Cortex of kidney (tissue), 1 donor: ENCODE measurements at places on chromosomes 1 and 21.

GRCh38 chr1:17684810-17685209, 70.3 kb upstream of the ACTL8 start:
- no peak for DNase-seq

- DNase-seq: no peak
Measured at GRCh38 chr1:89725011-89725370, 92.1 kb downstream of the LRRC8C start.

- DNase-seq: no peak
Measured at GRCh38 chr1:171472183-171472647, 13.1 kb upstream of the PRRC2C start.

DNA sequence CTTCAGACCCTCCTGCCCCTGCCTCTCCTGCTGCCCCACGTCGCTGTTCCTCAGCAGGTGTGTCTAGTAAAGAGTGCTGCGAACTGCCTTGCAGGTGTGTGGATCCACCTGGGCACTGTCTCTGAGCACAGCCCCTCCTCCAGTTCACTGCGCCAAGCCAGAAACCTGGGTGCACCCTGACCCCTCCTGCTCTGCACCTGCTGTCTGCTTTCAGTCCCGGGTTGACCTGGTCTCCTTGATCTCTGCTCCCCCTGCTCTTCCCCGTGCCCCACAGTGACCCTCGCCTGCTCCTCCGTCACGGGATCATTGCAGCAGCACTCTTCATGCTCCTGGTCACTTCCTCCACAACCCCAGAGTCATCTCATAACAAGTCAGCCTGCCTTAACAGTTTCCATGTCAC, 6.5 kb downstream of the A3GALT2 start:
- no peak for DNase-seq

DNA sequence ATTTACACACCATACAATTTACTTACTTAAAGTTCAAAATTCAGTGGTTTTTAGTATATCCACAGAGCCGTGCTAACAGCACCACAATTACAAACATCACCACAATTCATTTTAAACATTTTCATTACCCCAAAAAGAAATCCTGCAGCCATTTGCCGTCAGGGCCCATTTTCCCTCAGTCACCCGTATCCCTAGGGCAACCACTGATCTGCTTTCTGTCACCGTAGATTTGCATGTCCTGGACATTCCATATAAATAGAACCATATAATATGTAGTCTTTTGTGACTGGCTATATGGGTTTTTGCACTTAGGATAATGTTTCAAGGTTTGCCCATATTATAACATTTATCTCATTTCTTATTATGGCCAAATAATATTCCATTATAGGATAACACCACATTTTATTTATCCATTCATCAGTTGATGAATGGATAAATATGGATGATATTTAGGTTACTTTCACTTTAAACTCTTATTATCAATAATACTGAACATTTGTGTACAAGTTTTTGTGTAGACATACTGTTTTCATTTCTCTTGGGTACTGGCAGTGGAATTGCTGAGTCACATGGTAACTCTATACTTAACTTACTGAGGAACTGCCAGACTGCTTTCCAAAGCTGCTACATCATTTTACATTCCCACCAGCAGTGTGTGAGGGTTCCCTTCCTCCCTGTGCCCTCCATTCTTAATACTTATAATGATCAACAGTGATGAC, 68.9 kb downstream of the ST3GAL3 start:
- DNase-seq: no peak

DNA sequence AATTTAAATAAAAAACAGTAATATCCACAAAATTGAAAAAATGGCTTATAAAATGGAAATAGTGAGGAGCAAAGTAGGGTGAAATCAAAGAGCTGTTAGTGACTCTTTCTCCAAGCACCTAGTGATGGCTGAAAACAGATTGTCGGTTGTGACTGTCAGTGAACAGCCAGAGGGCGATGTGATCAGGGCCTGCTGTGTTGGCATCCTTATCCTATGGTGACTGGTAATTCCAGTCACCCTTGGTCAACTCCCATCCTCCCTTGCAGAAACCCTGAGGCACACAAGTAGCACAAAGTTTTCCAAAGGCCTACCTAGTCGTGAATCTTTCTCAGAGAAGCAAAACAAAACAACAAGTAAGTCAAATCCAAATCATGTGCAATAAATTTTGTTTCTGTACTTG, 599.8 kb upstream of the CXADR start:
- DNase-seq: no peak

DNA sequence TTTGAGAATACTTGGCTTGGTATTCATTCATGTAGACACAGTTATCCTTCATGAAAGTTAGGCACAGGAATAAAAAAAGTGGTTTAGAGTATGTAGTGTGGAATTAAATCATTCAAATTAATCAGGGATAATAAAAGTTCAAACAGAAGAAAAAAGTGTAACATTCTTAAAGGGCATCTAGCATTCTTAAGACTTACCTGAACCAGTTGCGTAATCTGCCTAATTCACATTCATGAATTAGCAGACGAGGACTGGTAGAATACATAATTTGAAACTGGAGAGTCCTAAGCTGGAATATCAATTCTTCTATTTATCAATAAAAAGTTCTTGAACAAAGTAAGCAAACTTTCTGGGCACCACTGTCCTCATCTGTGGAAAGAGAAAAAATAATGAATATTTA, 157.0 kb upstream of the DEPDC1 start:
- DNase-seq: no peak

DNA sequence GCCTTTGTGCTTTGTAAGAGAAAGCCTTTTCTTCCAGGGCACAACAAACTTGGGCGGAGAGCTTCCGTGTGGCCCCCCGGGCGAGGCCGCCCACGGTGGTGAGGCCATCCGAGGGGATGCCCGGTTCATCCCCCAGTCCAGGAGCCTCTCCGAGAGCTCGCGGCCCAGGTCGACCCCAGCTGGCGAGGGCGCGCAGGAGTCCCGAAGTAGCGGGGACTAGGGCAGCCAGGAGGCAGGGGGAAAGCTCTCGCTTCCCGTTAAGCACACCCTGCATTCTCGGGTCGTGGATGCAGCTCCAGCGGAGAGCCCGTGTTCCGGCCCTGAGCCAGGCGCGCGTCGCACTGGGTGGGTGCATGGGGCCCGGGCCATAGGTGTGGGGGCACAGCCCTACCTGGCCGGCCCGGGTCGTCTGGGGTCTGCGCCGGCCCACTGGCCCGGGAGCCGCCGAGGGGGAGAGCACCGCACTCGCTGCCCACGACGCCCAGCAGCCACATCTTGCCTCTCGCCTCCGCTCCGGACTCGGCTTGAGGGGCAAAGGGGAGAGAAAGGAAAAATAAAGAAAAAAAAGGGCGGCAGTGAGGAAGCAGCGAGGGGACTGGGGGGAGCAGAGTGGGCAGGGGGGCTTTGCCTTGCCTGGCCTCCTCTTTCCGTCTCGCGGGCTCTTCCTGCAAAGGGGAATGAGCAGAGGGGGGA, 1.8 kb downstream of the RNF220 start:
- DNase-seq: no peak

GRCh38 chr1:68585351-68585750, 88.5 kb upstream of the DEPDC1 start:
- no peak for DNase-seq

DNA sequence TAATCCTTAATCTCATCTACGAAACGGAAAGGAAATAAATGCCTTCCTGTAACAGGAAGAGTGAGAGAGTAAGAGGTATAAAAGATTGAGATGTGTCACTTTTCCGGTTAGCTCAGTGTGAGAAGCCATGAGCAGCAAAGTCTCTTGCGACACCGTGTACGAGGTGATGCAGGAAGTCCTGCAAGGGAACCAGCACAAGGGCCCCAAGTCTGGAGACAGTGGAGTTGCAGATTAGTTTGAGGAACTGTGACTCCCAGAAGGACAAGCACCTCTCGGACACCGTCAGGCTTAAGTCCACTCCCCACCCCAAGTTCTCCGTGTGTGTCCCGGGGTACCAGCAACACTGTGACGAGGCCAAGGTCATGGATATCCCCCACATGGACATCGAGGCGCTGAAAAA, 592.3 kb upstream of the ADGRL2 start:
- DNase-seq: no peak

DNA sequence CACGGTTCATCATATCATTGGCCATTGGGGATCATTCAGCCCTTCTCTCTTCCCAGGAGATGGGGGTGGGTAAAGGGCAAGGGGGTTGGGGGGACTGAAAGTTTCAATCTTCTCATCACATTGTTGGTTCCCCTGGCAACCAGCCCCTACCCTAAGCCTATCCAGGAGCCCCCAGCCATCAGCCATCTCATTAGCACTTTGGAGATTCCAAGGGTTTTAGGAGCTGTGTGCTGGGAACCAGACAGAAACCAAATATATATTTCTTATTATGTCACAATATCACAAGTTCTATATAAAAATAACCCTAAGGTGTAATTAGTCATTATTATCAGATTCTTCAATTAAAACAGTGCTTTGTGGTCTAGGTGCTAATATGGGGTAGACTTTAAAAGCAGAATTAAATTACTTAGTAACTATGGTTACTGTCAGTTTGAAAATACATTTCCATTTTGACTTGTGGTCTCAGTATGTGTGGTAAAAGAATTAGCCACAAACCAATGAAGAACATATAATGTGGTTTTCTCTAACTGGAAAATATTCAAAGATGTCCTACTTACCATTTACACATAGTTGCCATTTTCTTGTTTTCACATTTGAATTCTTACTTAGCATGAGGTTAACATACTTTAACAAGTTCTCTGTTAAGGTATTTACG, 28.1 kb downstream of the IL23R start:
- no peak for DNase-seq

DNA sequence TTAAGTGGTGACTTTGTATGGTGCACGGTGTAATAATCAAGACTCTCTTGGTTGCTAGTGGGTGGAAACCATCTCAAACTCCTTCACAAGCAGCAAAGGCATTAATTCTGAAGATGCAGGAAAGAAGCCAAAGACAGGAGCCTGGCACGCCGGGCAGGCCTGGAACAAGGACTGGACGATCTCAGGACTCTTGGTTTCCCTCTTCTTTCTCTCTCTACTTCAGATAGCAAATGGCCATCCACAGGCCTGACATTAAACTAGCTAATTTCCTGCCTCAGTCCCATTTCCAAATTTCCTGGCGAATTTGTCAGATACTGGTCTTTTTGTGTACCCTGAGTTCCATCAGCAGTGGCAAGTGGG, 28.2 kb downstream of the STYXL2 start:
- DNase-seq: no peak

DNA sequence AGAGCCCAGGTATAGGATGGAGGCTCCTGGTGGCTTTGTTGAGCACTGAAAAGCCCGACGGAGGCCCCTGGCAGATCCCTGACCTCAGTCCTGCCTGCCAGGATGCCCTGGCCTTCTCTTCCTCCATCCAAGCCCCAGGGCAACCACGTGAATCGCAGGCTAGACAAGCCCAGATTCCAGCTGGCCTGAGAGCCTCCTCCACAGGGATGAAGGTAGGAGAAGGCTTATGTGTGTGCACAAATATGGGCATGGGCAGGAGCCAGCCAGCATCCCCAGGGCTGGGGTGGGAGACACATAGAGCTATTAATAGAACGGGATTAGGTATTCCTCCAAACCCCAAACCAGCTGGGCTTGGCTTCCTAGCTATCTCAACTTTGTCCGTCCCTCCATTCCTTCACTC, 4.0 kb upstream of the EXTL1 start:
- no peak for DNase-seq

- DNase-seq: no peak
Measured at GRCh38 chr1:179545321-179545720, 30.4 kb downstream of the NPHS2 start.

DNA sequence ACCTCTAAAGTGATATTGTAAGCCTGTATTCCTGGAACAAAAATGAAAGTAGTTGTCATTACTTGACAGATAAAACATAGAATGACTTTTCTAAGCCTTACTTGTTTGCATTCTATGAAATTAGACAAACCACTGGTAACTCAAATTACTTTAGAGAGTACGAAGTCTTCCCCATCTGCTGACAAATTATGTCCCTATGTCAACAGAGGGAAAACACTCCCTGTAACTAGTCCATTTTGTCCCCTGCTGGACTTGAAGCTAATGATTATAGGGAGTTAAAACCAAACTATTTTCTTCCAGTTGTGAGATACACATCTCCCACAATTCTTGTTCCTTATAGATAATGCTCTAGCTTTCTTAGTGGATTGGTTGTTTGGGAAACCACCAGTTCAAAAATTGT, 39.6 kb downstream of the GREM2 start:
- DNase-seq: no peak

GRCh38 chr1:228530951-228531731, 44.0 kb downstream of the RNF187 start:
- no peak for DNase-seq

- DNase-seq: no peak
Measured at GRCh38 chr1:223639331-223639749, 26.2 kb downstream of the CAPN8 start.

- no peak for DNase-seq
Measured at GRCh38 chr1:57632401-57632800, 208.5 kb upstream of the DAB1 start.

DNA sequence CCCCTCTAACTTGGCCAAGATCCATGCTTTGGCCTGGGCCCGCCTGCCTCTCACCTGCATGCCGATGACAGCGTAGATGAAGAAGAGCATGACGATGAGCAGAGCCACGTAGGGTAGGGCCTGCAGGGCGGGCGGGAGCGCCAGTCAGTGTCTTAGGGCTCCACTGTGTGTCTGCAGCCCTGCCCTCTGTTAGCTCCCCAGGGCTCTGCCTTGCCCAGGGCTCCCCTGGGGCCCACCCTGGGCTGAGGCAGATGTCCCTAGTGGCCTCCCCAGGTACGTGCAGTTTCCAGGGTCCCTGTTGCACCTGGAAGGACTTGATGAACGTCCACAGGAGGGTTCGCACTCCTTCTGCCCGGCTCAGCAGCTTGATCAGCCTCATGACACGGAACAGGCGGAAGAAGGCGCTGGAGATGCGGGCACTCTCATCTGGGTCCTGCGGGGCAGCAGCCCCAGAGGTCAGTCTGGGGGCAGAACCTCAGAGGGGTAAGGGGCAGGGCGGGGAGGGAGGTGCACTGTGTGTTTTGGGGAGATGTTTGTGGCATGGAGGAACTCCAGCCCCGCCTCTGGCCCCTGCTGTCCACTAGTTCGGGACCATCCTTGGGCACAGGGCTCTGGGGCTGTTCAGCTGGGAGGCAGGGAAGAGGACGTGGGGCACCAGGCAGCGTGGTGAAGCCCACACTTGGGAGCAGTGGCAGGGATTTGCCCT, 29.8 kb upstream of the KIF21B start:
- no peak for DNase-seq

DNA sequence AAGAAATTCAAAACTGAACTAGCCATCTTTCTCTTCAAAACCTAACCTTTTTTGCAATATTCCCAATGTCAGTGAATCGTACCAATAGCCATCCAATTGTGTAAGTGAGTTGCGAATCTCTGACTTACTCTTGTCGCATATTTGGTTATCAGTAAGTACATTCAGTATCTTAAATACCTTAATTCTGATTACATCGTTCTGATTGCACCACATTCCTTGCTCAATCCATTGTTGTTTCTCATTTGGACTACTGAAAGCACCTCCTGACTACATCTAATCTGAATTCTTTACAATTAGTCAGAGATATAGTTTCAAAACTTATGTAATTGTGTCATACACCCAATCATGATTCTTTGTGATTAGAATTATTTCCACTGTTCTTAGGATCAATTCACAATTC, 16.8 kb upstream of the BRINP3 start:
- no peak for DNase-seq
